ENCODE measurements at places on chromosomes 1 and 21. TPM values are rescaled to one million over a fixed set of nuclear protein-coding genes. Genes with fewer than 3 reads are reported as not detected.

SPRR4 gene
- not detected for total RNA-seq

AKR7A2 gene
- total RNA-seq: 46.6 TPM

- no peaks in the 10 kb centered on the region for H3K36me3 ChIP-seq
- H3K4me1 ChIP-seq: peaks cover 40% of the 10 kb centered on the region
- no peaks in the 10 kb centered on the region for H3K27me3 ChIP-seq
These were observed 689.6 kb downstream of the USP25 start for GRCh38 chr21:16419188-16419921.

GRCh38 chr21:26659182-26659581, 86.1 kb upstream of the CYYR1 start:
- no peak overlapping the region for H3K4me3 ChIP-seq
- DNase-seq: no peak

GRCh38 chr1:99481391-99481996, 164.4 kb upstream of the PALMD start:
- no peak overlapping the region for H3K4me3 ChIP-seq
- DNase-seq: no peak
- peaks cover 2% of the 10 kb centered on the region for H3K36me3 ChIP-seq
- H3K4me1 ChIP-seq: no peaks in the 10 kb centered on the region

ACOT7 gene
- total RNA-seq: 43.9 TPM

PTPN22 gene
- total RNA-seq: not detected

- H3K4me3 ChIP-seq: no peak overlapping the region
- peaks cover 11% of the 10 kb centered on the region for H3K4me1 ChIP-seq
- DNase-seq: no peak
- H3K36me3 ChIP-seq: peaks cover 23% of the 10 kb centered on the region
- no peak overlapping the region for H3K27ac ChIP-seq
- no peaks in the 10 kb centered on the region for H3K27me3 ChIP-seq
These were observed 50.5 kb upstream of the IKBKE start for GRCh38 chr1:206419783-206420182.

VWA1 gene
- 27.2 TPM for total RNA-seq

PGLYRP3 gene
- not detected for total RNA-seq

DNA sequence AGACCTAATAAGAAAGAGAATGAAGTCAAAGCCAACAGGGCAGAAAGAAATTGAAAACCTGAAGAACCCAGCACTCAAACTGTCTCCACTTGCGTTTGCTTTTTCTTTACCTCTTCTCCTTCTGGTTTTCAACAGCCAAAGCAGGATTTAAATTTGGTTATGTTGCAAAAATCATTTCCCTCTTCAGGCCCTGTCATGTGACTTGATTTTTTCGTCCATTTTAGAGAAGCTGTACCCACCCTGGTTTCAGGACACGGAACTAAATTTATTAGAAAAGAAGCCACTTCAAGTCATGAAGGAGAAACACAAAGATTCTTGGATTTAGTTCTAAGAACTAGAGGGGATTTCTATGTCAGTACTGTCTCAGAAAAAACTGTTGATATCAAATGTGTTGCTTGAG, 1.0 kb upstream of the SYNJ1 start:
- no peaks in the 10 kb centered on the region for H3K36me3 ChIP-seq
- DNase-seq: no peak
- no peaks in the 10 kb centered on the region for H3K27me3 ChIP-seq
- peak overlapping the region; percentile 92 for H3K4me3 ChIP-seq
- peaks cover 17% of the 10 kb centered on the region for H3K4me1 ChIP-seq

SPRR2A gene
- not detected for total RNA-seq

- peaks cover 44% of the 10 kb centered on the region for H3K36me3 ChIP-seq
- H3K27ac ChIP-seq: no peak overlapping the region
- no peak overlapping the region for H3K4me3 ChIP-seq
- H3K27me3 ChIP-seq: no peaks in the 10 kb centered on the region
- peaks cover 10% of the 10 kb centered on the region for H3K4me1 ChIP-seq
These were observed 66.3 kb upstream of the EDEM3 start for GRCh38 chr1:184820956-184821355.

S100B gene
- total RNA-seq: 0.41 TPM

- H3K27ac ChIP-seq: no peak overlapping the region
- peaks cover 11% of the 10 kb centered on the region for H3K4me1 ChIP-seq
- peaks cover 1% of the 10 kb centered on the region for H3K36me3 ChIP-seq
These were observed 30.0 kb downstream of the ZMYM4 start for GRCh38 chr1:35298464-35298863.

ACP6 gene
- total RNA-seq: 7.2 TPM

DNA sequence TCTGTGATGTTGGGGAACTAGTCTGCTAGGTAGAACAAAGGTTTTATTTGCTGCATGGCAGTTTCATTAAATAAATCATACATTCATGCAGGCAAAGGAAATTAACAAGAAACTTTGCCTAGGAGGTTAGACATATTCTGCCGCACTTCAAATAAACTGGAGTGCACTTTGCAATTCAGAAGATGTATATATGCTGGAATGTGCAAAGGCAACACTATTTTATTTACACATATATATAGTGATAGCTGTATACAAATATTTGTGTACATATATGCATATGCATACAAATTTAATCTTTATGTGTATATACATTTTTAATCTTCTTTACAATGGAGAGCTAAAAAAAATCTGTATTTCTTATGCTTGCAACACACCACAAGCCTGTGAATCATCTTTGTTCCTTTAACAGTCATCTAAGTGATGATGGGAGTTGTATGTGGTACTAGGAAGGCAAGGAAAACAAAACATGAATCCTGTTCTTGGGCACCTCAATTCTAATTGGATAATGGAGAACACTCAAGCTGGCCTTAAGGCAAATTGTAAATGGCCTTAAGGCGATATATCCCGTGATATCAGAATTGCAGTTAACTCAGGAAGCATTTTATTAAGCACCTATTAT, 605.8 kb upstream of the CAMK1G start:
- peaks cover 16% of the 10 kb centered on the region for H3K27me3 ChIP-seq
- DNase-seq: no peak
- no peaks in the 10 kb centered on the region for H3K36me3 ChIP-seq
- H3K4me1 ChIP-seq: peaks cover 3% of the 10 kb centered on the region
- no peak overlapping the region for H3K27ac ChIP-seq

DNA sequence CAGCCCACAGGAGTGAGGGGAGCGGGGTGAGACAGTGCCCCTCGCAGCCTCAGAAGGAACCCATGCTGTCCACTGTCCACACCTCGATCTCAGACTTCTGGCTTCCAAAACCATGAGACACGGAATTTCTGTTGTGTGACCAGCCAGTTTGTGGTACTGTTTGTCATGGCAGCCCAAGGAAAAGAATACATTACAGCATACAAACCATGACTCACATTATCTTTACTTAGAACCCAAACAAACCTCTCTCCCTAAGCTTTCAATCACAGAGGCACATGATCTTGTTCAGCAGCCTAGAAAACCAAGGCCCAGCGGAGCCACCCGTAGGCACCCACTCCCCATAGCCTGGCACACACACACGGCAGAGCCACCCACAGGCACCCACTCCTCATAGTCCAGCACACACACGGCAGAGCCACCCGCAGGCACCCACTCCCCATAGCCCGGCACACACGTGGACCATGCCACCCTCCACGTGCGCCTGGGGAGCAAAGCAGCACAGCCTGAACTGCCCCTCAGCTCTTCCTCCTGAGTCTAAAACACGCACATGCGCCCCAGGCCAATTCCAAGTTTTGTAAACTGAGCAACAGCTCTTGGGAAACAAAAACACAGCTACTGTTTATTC, 458 bp upstream of the KRTAP10-4 start:
- H3K4me3 ChIP-seq: no peak overlapping the region
- H3K36me3 ChIP-seq: peaks cover 6% of the 10 kb centered on the region
- peaks cover 6% of the 10 kb centered on the region for H3K4me1 ChIP-seq
- H3K27me3 ChIP-seq: peaks cover 17% of the 10 kb centered on the region
- DNase-seq: peak; percentile 47

DNA sequence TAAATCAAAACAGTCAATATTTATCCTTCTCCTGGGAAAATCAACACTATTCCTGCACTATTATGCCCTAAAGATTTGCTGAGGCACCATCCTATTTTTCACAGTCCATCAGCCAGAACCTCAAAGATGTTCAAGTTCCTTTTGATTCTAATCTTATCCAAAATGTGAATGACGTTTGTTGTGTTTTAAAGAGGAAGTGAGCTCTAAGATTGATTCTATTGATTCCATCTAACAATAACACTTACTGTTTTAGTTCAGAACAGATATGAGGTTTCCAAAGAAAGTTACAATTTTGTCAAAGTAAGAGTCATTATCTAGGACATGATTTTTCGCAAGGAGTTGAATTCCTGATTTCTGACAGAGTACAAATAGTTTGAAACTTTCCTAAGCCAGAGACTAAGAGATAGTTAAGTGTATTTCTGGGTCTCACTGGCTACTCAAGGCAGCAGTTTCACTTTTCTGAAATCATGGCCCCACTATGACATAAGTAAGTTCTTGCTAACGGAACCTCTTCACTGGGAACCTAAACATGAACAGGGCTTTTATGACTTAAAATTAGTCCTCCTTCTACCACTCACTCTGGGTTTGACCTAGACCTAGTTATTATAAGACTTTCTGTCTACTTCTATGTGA, 84.7 kb downstream of the LHX9 start:
- no peak overlapping the region for H3K4me3 ChIP-seq
- no peaks in the 10 kb centered on the region for H3K36me3 ChIP-seq
- no peak overlapping the region for H3K27ac ChIP-seq
- peaks cover 2% of the 10 kb centered on the region for H3K27me3 ChIP-seq

- no peak for DNase-seq
- peaks cover 4% of the 10 kb centered on the region for H3K36me3 ChIP-seq
- H3K4me3 ChIP-seq: no peak overlapping the region
- peaks cover 74% of the 10 kb centered on the region for H3K4me1 ChIP-seq
- no peak overlapping the region for H3K27ac ChIP-seq
These were observed 153.4 kb downstream of the GALNT2 start for GRCh38 chr1:230220478-230220877.

DNA sequence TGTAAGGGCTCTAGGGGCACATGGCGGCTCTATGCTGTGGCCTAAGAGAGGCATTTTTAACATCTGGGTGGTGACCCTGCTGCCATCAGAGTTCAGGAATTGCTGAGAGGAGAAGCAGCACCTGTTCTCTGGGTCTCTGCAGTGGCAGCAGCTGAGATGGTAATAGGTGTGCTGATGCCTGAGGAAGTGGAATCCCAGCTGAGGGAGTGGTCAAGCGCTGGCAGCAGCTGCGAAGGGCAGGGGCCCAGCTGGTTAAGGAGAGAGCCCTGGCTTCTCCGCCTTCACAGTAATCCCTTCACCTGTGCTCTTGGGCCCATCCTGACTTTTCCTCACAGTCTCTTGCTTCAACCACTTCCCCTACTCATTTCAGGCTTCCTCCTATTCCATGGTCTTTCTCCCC, 39.8 kb downstream of the GJA5 start:
- no peaks in the 10 kb centered on the region for H3K36me3 ChIP-seq
- no peak overlapping the region for H3K4me3 ChIP-seq
- H3K27me3 ChIP-seq: peaks cover 27% of the 10 kb centered on the region
- H3K27ac ChIP-seq: no peak overlapping the region
- no peaks in the 10 kb centered on the region for H3K4me1 ChIP-seq
- no peak for DNase-seq

DNA sequence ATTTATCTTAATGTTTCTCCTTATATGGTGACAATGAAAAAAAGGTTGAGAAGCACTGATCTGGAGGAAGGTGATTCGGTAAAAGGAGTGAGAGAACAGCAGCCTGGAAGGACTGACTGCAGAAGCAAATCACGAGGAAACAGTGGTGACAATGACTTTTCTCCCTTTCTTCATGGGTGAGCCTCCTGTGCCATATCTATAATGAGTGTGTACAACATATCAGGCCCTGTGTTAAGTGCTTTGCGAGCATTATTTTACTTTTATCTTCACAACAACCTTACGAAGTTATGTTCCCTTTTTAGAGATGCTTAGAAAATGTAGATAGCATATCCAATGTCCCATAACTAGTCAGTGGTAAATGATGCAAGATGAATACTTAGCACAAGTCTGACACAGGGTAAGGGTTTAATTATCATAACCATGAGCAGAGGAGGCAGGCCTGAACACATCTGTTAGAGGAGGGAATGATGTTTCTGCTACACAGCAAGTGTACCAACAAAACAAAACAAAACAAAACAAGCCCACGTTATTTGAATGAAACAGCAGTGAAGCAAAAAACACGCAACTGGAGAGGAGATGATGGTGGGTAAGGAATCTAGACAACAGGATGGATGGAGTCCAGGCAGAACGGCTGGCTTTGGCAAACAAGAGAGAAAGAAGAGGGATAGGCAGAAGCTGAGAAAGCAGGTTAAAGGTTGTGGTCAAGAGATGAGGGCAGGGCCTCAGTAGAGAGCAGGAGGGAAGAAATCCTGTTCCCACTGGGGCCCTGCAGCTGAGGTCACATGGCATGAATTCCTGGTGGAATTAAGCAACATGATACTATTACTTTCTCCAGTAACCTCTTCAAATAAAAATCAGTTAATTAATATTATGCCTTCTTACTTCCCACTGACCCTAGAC, 29.6 kb downstream of the GNG12 start:
- peak overlapping the region; percentile 1 for H3K27ac ChIP-seq
- H3K4me1 ChIP-seq: peaks cover 52% of the 10 kb centered on the region

- peaks cover 1% of the 10 kb centered on the region for H3K36me3 ChIP-seq
- H3K4me3 ChIP-seq: no peak overlapping the region
- DNase-seq: no peak
- peak overlapping the region; percentile 63 for H3K27ac ChIP-seq
- no peaks in the 10 kb centered on the region for H3K27me3 ChIP-seq
- H3K4me1 ChIP-seq: peaks cover 27% of the 10 kb centered on the region
These were observed 199.0 kb upstream of the C1orf105 start for GRCh38 chr1:172221436-172221835.

DNA sequence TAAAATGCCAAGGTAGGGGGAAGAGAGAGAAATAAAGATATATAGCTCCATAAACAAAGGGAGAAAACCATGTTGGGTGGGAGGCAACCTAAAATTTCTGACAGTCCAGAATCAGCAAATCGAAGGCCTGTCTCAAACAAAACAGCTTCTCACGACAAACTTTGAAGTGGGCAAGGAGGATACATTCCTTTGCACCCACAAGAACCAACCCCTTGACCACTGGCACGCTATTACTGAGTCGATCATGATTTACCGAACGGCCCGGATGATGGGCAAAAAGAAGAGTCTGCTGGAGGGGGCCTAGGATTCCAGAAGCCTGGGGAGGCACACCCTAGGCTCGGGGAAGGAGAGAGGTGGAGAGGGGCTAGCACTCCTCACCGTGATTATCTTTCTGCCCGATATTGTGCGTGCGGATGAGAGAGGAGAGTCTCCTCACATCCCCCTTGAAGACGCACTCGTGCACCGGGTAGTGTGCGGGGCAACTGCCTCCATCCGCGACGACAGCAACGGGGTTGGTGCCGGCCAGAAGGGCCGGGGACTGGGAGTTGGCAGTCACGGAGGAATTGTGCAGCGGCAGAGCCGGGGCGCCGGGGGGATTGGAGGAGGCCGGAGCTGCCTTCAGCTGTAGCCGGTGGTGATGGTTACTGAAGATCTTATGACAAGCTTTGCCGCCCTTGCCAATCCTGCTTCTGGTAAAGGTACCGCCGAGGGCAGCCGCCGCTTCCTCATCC, 756 bp downstream of the ANKRD13C start:
- H3K4me1 ChIP-seq: peaks cover 40% of the 10 kb centered on the region
- no peaks in the 10 kb centered on the region for H3K27me3 ChIP-seq
- DNase-seq: no peak
- peak overlapping the region; percentile 94 for H3K4me3 ChIP-seq

ATP6V1G3 gene
- total RNA-seq: not detected

H3-3A gene
- total RNA-seq: 307 TPM

- H3K27me3 ChIP-seq: no peaks in the 10 kb centered on the region
- peaks cover 20% of the 10 kb centered on the region for H3K4me1 ChIP-seq
- no peak for DNase-seq
- H3K4me3 ChIP-seq: no peak overlapping the region
- peak overlapping the region; percentile 63 for H3K27ac ChIP-seq
These were observed 27.6 kb downstream of the HMGCS2 start for GRCh38 chr1:119740896-119741780.

ZNF593OS gene
- total RNA-seq: not detected

GRCh38 chr1:107964336-107965109, 457 bp downstream of the VAV3 start:
- peak overlapping the region; percentile 68 for H3K4me3 ChIP-seq
- peaks cover 3% of the 10 kb centered on the region for H3K36me3 ChIP-seq
- H3K27me3 ChIP-seq: peaks cover 30% of the 10 kb centered on the region
- DNase-seq: no peak
- peaks cover 18% of the 10 kb centered on the region for H3K4me1 ChIP-seq

Data from chondrocyte (in vitro differentiated cells).